Osteoblast (primary cell): ENCODE measurements at places on chromosomes 2 and 18. TPM values are rescaled to one million over a fixed set of nuclear protein-coding genes. Genes with fewer than 3 reads are reported as not detected.

Gene TDRD15
- not detected in 2 replicates for total RNA-seq

Gene ODC1
- total RNA-seq = 106 and 109 TPM in 2 replicates

Gene PGAP1
- total RNA-seq = 7.2 and 9.1 TPM in 2 replicates

Gene GALNT13
- under 0.01 and 0.36 TPM in 2 replicates for total RNA-seq

Gene ITGB6
- under 0.01 TPM in 2 replicates for total RNA-seq

Gene BCL11A
- total RNA-seq = 0.29 and 1.4 TPM in 2 replicates

Gene MPHOSPH10
- total RNA-seq = 15.0 and 17.0 TPM in 2 replicates

Gene SP140L
- 15.6 and 18.6 TPM in 2 replicates for total RNA-seq
